ENCODE measurements at places on chromosomes 2 and 18.

GRCh38 chr2:54845094-54845493 is 121.6 kb downstream of the EML6 start:
- no peak for DNase-seq

GRCh38 chr2:226300196-226300886 is 499.3 kb downstream of the IRS1 start:
- DNase-seq: no peak

- DNase-seq: no peak
Measured at GRCh38 chr2:225008179-225008856, 34.0 kb downstream of the DOCK10 start.

DNA sequence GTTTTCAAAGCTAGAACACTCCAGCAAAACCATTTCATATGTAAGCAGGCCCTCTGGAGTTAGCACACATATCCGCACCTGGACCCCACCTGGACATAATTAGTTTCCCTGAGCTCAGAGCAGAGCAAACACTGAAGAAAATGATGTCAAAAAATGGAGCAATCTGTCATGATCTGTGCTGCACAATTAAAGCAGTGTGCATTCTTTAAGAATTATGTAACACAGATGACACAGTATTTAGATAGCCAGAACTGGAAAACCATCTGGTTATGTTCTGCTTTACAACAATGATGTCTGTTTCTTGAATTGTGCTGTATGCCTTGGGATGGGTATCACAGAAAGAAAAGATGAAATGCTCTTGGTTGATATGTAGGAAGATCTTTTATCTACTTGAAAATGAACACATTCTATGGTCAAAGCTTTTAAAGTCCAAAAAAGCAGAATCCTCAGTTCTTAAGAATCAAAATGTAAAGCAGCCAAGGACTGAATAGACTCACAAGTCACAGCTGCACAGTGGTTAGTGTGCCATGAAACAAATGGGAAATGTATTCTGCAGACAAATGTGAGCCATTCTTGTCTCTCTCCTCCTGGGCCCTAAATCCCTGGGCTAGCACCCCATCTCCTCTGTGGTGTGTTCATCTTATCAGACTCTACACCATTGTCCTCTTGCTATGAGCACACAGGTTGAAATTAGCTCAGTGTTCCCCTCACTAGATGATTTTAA is 36.8 kb downstream of the HRH4 start:
- DNase-seq: no peak
